Stimulated activated CD4-positive, alpha-beta T cell treated with anti-CD3 and anti-CD28 coated beads, Interleukin-15, amount 100 ng/mL, for 1 hour (primary cell): ENCODE measurements at places on chromosomes 12 and 14.

DNA sequence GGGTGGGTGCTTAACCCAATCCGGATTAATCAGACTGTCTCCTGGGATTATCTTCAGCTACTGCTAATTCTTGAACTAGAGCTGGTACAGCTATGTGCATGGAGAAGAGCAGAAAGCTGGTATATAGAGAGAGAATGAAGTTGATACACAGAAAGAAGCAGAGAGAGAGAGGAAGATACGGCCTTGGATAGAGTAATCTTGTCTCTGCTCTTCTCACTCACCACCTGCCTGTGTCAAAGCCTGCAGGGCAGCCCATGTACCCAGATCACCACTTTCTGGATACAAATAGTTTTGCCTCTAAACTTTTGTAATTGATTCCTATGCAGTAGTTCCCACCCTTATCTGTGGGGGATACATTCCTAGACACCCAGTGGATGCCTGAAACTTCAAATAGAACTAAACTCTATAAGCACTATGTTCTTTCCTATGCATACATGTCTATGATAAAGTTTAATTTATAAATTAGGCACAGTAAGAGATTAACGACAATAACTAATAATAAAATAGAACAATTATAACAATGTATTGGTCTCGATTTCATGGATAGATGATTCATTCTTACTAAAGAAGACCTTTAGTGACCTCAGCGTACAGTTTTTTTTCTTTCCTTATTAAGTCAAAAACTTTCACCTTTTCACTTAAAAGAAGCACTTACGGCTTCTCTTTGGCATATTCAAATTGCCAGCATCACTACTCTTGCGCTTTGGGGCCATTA, 45.5 kb downstream of the YEATS4 start:
- DNase-seq: no peak

DNA sequence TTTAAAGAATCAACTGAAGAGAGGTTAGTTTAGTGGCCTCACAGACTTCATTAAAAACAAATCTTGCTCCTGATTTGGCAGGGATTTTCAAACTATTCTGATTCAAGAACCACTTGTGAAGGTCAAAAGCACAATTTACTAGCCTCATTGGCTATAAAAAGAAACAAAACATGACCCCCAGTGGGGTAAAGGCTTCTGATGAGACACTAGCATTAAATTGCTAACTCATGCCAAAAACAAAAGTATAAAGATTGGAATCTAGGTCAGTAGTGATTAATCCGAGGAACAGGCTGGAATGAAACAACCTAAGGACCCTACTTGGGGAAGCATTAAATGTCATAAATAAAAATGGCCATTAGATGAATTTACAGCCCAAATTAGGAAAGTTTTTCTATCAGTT, 312.3 kb downstream of the PAWR start:
- DNase-seq: no peak

DNA sequence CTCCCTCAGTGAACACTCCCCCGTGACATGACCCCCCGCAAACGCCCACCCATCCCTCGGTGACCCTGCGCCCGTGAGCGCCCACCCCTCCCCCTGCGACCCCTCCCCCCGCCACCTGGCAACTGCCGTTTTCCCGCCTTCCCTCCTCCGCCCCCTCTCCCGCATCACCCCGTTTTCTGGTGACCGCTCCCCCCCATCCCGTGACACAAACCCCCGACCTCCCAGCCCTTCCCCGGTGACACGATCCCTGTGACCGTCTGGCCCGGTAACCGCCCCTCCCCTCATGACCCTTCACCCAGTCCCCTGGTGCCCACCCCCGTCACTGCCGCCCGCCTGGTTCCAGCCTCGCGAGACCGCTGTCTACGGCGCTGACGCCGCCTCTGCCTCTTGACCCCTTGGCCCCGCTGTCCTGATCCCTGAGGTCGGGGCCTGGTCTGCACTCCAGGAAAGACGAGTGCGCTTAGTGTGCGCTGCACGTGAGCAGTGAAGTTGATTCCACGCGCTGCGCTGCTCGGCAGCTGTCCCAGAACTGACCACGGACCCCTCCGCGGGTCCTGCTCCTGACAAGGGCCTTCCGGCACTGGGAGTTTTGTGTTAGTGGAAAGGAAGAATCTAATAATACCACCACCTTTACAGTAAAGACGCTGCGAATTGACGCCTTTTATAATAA, 59.4 kb downstream of the DDX51 start:
- DNase-seq: peak; percentile 19

- DNase-seq: no peak
Observed at GRCh38 chr12:110765111-110765510, 22.4 kb upstream of the PPP1CC start.

DNA sequence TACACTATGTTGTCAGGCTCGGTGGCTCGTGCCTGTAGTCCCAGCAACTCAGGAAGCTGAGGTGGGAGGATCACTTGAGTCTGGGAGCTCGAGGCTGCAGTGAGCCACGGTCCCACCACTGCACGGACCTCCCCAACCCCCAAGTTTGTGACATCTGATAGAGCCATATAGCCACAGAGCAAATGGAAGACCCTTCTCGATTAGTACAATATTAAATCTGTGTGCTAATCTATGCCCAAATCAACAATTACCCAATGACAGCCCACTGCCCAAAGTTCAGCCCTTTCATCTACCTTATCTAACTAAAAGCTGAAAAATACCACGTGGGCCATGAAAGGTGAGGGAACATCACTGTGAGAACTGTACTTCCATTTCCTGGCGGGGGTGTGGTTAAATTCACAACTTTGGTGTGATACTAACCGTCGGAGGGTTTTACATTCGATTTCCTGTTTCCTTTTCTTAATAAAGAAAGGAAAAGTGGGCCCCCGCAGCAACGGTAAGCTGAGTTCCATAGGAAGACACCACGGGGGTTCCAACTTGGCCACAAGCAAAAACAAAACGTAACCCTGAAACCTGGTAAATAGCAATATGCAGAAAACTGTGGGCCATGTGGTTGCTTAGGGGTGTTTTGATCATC, 31.2 kb upstream of the FOS start:
- DNase-seq: peak; percentile 30

DNA sequence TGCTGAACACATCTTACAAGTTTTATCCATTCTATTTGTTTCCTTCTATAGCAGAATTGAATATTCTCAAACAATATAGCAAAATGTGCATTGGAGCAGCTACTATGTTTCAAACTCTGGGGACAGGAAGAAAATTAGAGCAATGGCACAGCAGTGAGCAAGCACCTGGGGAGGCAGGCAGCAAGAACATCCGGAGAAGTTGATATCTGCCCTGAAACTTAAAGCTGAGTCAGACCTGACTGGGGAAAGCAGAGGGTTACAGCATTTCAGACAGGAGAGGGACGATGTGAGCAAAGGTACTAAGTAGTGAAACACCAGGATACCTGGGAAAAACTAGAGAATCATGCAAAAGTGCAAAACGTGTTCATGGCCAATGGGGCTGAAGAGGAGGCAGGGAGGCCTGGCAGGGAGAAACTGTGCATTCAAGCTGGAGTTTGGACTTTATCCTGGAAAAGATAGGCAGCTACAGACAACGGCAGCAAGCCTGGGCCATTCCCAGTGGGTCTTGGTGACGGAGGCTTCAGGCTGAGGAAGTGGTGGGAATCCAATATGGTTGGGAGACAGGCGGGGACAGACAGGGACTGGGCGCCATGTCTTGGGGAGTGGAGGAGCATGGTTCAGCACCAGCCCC, 118.0 kb upstream of the CDKN3 start:
- DNase-seq: no peak

GRCh38 chr12:87305481-87305880, 723.7 kb downstream of the C12orf50 start:
- no peak for DNase-seq

GRCh38 chr12:4169531-4169930, 104.0 kb upstream of the CCND2 start:
- no peak for DNase-seq

- no peak for DNase-seq
Observed at GRCh38 chr14:104292084-104292970, 153.9 kb downstream of the KIF26A start.

DNA sequence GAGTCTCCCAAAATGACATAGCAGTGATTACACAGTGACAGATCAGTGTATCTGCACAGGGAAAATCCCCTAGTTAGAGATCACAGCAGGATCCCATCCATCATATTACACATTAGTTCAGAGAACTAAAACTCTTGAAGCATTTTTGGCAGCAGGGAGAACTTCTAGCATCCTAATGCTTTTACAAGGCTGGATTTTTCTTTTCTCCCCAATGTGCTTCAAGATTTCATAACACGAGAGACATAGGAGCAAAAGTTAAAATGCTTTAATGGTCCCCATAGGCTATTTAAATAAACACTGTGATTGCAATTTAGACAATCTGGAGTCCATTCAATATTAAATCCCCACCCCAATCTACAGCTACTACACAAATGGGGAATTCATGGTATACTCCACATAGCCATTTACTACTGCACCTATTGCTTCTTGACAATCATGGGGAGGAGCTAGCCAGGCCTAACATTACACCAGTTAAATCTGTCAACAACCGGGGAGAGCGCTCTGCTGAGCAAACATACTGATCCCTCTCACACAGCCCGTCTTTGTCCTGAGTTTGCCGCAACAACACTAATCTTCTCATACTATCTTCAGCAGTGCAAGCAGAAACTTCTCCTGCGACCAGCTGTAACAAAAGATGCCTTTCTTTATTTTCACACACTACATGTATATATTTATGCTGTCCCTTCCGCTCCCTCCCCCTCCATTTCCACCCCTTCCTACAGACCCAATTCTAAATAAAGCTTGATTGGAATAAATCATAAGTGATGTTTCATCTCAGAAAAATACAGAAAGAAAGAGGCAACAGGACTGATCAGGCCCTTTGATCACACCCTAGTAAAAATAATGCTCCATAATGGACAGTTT, 120.3 kb upstream of the SOX5 start:
- no peak for DNase-seq

GRCh38 chr12:68868043-68868790, 60.2 kb downstream of the MDM2 start:
- DNase-seq: no peak

DNA sequence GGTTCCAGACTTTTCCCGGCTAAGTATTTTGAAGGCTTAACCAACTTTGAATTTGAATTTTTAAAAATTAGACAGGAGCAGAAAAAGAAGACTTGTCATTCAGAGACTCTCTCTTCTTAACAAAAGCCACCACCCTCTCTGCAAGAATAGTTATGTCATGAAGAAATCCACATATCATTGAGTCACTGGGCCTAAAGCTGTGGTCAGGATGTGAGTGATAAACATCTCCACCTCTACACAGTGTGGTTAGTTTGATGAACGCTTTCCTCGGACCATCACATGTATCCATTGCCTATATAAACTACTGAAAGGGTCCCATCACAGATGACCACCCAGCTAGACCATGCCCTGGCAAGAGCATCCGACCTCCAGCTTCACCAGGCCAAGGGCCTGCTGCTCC, 226.1 kb downstream of the KSR2 start:
- no peak for DNase-seq

DNA sequence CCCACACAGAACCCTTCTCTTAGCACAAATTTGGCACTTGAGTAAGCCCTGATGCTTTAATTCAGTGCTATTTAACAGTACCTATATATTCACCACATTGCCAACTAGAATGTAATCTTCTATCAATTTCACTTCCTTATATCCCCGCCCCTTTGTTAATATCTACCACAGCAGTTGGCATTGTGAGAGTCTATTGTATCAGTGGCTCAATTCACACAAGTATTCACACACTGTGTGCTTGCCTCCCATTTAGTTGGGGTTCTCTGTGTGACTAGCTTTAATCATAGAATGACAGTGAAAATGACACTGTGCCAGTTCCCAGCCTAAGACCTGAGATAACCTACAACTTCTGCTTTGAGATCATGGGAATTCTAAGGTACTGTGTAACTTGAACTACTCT, 103.1 kb downstream of the SEC23A start:
- no peak for DNase-seq

- DNase-seq: no peak
Observed at GRCh38 chr14:58763210-58763609, 125.4 kb downstream of the DACT1 start.

DNA sequence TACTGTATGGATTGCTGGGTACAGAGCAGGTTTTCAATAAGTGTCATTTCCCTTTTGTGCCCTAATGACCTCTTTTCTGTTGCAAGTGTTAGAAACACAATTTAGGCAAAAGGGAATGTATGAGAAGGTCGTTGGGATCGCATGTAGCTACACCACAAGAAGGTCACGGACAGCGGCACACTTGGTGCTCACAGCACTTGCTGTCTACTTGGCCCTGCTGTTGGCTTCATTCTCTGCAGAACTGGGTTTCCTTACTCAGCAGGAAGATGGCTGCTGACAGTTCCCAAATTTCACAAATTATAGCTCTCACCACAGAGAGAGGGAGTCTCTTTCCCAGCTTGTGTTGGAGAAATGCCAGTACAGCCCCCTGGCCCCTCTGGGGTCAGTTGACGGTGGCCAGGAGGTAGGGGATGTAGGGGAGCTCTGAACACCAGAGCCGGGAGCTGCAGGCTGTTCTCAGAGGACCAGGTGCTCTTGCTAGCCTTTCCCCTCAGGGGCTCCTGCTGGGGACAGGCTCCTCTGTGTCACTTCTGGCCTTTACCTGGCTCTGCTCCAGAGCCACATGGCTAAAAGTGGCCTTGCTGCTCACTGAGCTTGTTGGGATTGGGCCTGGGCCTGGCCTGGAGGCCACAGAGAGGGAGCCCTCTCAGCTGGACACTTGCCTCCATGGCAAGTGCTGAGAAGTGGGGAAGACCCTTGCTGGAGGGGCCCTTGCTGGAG, 50.9 kb upstream of the BCL7A start:
- DNase-seq: no peak

DNA sequence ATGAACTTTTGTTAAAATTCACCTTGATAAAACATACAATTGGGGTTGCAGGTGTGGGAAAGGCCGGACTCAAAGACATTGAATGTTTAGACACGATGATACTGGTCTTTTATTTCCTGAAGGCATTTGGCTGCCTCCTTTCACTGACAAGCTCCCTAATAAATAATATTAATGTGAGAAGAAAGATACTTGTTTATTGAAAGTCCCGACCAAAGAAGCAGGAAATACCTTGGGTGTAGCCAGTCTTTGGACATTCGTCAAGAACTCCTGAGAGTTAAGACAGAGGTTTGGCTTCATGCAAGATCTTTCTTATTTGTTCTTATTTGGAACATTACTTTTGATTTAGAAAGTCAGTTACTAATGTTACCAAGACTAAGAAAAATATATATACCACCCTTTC, 1133.8 kb upstream of the SEL1L start:
- no peak for DNase-seq

DNA sequence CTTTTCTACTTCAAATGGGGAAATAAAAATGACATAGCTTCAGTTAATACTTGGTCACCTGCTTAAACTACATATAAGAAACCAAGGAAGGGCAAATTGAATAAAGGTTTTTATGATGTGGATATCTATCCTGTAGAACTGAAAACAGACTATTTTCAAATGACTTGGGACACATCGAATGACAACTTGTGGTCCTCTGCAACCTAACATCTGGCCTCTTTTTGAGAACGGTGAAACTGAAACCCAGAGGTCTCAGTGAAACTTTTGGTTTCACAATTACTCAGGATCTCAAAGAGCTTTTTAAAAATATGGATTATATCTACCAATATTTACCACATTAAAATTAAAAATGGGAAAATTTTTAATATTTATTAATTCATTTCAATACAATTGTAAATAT, 65.2 kb downstream of the PPP2R5E start:
- DNase-seq: no peak
